ENCODE measurements at places on chromosomes 6 and 20.

DNA sequence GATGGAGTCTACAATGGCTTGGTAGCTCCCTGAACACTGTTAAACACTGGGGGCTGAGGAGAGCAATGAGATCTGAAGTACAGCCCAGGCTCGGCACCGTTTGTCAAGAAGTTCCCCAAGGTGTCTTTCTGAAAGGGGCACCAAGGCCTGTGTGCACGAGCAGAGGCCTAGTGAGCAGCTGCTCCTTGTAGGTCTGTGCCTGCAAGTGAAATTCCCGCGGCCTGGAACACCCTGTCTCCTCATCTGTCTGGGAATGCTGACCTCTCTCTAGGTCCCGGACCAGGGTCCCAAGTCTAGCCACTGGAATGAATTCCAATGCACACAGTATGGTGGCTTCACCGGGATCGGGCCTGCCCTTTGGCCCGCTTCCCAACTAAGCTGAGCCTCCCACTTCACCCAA lies 134.8 kb downstream of the FOXC1 start:
- no peak for DNase-seq

GRCh38 chr6:47714802-47715201 lies 16.4 kb downstream of the ADGRF4 start:
- DNase-seq, result no peak

DNA sequence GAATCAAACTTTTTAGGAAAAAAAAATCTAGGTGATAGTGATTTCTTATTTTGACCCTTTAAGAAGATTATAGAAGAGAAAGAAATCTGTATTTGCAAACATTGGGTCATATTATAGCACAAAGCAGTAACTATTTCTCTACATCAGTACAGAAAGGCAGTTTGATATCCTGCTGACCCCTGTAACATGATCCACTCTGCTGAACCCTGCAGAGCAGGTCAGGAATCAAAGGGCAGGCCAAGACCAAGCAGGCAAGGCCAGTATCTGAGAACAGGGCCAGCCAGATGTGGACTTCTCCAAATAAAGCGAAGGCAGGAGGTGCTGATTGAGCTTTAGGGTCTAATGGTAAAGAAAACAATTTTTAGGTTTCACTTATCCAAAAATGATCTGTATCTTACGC lies 239.4 kb downstream of the PTPRK start:
- no peak for DNase-seq

DNA sequence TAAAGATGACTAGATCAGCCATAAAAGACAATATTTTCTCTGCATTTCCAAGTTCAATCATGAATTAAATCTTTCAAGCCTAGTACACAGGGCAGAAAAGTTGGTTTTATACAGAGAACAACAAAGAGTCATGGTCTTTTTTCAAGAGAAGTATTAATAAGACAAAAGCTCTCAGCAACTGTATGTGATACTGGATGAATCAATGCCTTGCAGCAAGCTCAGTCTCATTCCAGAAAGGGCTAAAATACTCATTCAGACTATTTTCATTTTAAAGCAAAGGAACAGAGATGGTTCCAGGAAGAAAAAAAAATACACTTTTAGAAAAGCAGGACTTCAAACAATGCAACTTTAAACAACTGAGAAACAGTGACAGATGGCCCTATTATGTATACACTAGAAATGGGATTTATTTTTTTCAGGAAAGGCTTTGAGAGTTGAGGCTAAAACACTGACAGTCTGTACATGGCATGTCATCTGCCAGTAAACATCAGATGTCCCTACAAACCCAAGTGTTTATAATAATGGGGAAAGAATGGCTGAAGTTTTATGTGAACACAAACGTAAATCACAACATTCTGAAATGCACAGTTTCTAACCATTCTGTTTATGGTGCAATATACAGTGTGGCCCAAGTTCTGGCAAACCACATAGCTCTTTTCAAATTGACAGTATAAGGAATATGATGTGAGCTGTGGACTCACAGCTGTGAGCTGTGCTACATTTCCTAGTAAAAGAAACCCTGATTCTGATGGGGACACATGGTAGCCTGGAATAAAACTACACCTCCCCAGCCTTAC lies 114.3 kb upstream of the DST start:
- DNase-seq, result no peak

DNA sequence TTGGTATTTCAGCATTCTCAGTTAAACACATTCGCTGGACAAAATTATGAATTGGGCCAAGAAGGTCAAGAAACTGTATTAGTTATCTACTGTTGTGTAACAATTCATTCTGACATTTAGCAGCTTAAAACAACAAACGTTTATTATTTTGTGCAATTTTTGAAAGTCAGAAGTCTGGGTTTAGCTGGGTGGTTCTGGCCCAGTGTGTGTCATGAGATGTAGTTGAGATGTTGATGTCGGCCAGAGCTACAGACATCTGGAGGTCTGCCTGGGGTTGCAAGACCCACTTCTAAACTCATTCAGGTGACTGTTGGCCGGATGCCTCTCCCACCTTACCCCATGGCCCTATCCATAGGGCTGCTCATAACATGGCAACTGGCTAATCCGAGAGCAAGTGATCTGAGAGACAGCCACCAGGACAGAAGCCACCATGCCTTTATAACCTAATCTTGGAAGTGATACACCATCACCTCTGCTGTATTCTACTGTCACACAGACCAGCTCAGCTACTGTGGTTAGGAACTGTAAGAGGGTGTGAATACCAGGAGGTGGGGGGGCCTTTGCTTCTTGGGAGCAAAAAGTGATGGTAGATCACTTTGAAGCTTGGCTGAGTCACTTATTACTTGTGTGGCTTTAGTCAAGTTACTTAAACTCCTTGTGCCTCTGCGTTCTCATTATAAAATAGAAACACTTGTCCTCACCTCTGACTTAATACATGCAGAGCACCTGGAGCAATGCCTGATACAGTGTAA lies 217.0 kb upstream of the MYLIP start:
- no peak for DNase-seq

- DNase-seq, result no peak
Observed at GRCh38 chr6:142325111-142325510, 23.3 kb downstream of the ADGRG6 start.

DNA sequence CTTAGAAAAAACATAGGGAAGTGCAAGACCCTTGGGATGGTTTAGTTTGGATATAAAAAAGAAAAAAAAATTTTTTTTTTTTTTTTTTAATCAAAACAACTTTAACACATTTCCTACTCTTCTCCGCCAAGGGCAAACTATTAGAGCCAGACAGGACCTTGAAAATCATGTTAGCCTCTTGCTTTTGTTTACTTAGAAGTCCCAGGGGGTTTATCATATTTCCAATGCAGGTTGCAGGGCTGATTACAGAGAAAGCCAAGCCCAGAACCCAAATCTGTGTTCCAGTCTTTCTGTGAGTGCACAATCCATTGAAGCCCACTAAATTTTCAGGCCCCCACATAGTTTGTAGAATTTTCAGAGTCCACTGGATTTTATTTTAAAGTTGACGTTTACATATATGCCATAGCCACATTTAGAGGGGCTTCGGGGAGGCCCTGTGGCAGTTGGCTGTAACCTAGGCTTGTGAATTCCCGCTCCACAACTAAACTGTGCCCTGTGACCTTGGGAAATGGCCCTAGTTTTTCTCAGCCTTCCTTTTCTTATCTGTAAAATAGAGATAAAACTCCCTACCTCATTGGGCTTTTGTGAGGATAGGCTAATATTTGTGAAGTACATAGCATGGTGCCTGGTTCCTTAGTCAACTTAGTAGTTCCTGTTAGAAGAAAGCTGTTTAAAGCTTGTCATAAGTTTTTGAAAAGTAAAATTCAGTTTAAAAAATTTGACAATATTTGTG lies 55.7 kb downstream of the NCOA7 start:
- DNase-seq, result no peak

- no peak for DNase-seq
Observed at GRCh38 chr6:155378276-155378675, 64.0 kb upstream of the TFB1M start.

DNA sequence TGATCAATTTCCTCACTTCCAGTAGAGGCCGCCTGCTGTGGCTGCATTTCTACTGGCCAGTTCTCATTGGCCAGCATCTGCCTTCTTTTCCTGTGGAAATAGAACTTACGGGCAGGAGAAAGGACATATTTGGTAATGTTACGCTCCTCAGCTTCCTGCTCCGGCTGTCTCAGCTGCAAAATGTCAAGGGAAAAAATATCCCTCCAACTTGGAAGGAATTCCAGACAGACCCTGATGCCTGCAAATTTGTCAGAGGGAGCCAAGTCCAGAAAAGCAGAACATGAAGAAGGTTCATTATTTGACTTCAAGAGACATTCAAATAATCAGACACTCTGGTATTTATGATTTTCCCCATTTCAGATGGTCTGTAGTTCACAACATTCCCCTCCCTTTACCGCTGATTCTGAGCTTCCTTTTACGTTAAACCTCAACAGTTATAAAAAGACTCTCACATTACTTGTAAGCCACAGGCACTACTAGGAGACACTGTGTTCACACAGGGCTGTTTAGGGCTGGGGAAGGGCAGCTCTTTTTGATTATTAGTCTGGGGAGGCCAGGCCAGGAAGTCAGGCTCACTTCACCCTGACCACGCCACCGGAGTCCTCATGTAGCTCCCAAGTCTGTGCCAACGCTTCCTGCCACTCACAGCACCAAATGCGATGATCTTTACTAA lies 179.6 kb upstream of the CCN2 start:
- no peak for DNase-seq

DNA sequence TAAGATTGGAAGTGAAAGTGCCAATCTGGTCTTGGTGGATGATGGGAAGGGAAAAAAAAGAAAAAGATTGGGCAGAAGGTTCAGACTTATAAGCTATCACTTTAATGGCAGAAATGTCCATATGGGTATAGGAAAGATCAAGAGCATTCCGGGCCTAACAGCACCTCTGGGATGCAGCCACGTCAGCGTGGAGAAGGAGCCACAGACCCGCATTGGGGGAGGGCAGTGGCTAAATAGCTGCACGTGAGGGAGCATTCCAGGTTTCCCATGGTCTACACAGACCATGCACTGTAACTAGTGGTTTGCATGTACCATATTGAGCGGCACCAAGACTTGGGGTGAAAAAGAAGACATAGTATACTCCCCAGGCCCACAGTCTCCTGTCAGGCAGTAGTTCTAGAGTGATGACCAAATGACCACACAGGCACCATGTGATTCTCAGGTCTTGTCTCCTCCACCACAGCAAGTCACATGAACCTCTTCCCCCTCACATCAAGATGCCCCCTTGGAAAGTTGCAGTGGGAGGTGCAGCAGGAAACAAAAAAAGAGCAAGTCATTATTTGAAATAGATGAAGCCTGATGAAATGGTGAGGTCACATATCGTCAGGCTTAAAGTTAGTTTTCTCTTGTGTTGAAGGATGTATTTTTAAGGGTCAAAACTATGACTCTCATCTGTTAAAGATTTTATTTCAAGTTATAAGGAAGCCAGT lies 94.4 kb upstream of the TNFAIP3 start:
- no peak for DNase-seq

- no peak for DNase-seq
Observed at GRCh38 chr20:11048739-11049138, 374.9 kb upstream of the JAG1 start.

- no peak for DNase-seq
Observed at GRCh38 chr6:124819346-124819745, 142.9 kb upstream of the RNF217 start.

GRCh38 chr6:144581812-144582537 lies 296.8 kb downstream of the UTRN start:
- no peak for DNase-seq

- DNase-seq, result no peak
Observed at GRCh38 chr6:128711149-128711548, 171.8 kb upstream of the LAMA2 start.

GRCh38 chr6:169173532-169174268 lies 79.9 kb downstream of the THBS2 start:
- no peak for DNase-seq

DNA sequence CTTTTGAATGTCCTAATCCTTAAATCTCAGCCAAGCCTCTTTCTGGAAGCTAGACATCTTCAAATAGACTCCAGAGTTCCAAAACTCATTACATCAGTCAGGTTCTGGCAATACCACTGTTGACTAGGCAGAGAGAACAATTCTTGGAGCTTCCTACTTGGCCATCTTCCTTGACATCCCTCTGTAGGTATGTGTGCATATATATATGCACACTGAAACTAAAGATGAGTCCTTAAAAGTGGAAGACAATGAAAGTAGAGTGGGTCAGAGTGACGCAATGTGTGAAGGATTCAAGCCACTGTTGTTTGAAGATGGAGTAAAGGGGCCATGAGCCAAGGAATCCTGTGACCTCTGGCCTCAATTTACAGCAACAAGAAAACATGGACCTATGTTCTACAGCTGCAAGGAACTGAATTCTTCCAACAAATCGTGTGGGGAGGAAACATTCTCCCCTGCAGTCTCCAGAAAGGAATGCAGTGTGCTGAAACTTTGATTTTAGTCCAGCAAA lies 18.7 kb upstream of the DUSP22 start:
- DNase-seq, result no peak

- DNase-seq, result no peak
Observed at GRCh38 chr6:169241688-169242350, 11.8 kb downstream of the THBS2 start.

GRCh38 chr20:6908673-6909072 lies 141.2 kb downstream of the BMP2 start:
- no peak for DNase-seq

DNA sequence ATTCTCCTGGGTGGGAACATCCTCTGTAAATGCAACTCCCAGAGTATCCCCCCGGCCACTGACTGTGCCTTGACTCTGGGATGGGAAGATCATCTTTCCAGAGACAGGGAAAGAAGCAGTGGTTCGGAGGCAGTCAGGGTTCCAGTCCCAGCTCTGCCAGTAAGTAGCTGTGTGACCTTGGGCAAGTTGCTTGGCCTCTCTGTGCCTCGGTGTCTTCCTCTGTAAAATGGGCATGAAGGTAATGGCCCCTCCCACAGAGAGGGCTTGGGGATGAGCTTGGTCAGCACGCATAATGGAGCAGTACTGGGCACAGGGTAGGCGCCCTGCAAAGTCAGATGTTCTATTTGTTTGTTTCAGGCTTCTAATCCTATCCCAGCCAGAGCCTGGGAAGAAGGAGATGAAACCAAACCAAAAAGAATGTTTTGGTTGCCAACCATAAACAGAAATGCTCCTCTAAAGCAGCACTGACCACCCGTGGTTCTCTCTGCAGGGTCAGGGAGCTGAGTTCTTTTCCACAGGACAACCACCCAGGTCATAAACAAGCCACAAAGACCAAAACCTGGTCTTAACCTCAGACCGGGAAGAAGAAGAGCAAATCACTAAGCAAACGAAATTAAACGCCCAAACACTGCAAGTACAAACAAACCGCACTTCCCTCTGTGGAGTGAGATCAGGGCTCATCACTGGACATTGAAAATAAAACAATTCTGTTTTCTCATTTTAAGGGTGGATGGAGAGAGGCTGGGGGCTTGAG lies 381.0 kb upstream of the SULF2 start:
- no peak for DNase-seq

Measured in activated CD4-positive, alpha-beta T cell treated with anti-CD3 and anti-CD28 coated beads, Interleukin-2, amount 50 U/mL, for 1 hour (primary cell).